ENCODE measurements at places on chromosomes 16 and 17. TPM values are rescaled to one million over a fixed set of nuclear protein-coding genes. Genes with fewer than 3 reads are reported as not detected.

DNA sequence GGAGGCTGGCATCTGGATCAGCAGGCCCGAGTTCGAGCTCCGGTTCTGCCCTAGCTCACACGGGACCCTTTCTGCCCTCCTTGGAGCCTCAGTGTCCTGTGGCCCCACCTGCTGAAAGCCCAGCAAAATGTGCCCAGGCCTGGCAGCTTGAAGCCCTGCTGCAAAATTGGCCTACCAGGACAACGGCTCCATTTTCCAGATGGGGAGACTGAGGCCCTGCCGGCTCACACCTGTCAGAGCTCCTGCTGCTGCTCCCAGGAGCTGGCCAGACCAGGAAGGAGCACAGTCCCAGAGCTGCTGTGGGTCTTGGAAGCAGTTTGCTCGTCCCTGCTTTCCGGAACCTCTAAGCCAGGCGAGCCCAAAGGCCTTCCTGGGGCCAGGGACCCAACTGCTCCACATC is 17.4 kb downstream of the ZNF469 start:
- no peak for DNase-seq

- no peak for DNase-seq
These were observed 9.1 kb downstream of the TMEM208 start for GRCh38 chr16:67235816-67236562.

GRCh38 chr17:71464751-71465150 is 656.1 kb upstream of the SOX9 start:
- DNase-seq, result no peak

DNA sequence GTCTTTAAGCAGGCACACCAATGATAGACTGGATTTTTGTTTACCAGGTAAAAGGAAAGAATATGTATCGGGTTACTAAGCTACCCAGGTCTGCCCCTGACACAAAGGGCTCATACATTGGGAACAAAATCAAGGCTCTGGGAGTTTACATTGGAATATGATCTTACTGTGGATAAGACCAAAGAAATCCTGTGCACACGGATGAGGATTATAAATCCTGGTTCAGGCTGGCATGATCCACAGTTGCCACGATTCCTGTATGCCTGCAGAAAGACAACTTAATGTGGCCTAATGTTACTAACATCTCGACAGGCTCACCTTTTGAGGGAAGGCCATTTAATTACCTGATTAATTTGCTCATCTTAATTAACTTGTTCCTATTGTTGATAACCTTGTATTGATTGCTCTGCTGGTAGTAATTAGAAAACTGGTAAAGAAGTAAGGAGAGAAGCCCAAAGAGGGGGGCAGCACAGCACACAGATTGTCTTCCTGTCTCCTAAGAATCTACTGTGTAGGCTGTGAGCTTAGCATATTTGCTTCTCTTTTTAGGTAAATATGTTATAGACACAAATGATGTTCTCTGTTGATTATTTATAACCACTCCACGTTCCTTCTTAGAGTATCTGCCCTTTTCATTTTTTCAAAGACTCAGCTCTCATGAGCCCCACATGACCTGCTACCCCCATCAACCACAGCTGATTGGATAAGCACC is 51.0 kb upstream of the TOX3 start:
- no peak for DNase-seq

- peak; percentile 18 for DNase-seq
These were observed 34.9 kb downstream of the NDEL1 start for GRCh38 chr17:8470447-8471047.

DNA sequence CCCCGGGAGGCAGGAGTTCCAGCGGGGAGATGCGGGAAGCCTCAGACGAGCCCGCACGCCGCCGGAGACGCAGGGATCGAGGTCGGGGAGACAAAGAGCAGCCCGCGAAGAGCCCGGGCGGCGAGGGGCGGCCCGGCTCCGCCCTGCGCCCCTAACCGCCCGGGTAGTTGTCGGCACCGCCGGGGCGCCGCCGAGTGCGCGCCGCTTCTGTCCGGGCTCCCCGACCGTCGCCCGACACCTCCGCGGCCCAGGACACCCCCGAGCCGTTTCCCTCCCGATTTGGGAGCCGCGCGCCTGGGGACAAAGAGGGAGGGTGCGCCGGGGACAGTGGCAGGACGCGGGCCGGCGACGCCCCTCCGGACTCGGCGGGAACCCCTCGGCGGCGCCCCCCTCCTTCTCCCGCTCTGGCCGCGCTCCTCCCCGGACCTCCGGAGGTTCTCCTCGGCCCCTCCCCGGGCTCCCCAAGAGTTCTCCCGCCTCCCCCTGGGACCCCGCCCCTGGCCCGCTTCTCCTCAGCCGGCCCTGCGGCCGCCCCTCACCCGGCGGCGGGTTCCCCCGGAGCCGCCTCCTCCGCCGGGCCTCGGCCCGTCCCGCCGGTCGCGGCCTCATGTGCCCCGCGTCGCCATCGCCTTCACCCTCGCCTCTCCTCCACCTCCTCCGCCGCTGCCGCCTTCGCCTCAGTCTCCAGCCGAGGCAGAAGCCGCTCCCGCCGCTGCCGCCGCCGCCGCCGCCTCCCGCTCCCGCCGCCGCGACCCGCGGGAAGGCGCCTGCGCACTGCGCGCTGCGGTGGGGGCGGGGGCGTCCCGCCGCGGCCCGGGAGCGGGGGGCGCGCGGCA is at the start of gene GJC1:
Gene GJC1, minus strand, starts transcription at position 765 of the 836 bp plus-strand sequence. CDS start 24,470 bp downstream, outside the sequence.
- DNase-seq, result no peak

DNA sequence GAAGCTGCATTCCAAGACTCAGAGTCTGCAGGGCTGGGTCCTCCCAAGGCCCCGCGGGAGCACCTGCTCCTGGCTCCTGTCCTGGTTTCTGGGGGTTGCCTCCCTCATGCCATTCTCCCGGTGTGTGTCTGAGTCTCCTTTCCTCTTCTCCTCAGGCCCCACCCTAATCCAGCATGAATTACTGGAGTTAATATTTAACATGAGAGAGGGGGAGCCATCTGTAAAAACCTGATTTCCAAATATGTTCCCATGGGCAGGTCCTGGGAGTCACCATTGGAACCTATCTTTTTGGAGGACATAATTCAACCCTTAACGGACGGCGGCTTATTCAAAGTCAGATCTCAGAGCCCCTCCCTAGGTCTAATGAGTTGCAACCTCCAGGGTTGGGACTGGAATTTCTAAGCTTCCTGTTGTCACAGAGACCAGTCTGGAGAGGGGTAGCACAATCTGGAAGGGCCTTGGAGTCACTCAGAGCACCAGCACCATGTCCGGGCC is 5.4 kb downstream of the C17orf99 start:
- DNase-seq, result no peak

DNA sequence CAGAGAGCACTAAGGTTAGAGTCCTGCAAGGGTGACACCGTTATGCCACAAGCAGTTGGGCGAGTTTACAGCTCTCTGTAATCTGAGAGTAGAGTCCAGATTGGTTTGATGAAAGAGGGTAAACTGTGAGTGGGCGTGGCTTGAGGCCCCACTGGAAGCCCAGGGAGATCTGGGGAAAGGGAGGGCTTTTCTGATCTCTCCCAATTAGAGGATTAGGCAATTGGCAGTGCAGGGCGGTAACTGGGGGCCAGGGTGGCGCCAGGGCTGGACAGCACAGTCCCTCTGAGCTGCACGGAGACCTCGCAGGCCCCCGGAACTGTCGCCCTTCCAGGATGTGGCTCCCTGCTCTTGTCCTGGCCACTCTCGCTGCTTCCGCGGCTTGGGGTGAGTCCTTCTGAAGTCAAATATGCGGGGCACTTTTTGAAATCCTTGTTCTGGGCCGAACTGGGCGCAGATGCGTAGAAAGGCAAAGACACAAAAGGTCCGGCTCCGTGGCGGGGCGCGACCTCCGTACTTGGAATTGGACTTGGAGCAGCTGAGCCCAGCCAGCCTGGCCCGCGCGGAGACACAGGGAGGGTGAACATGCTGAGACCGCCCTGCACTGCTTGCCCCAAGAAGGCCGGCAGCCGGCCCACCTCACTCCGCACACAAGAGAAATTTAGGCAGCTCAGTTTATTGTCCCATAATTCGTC is 72.4 kb downstream of the CES1 start:
- no peak for DNase-seq

- no peak for DNase-seq
These were observed 469.6 kb downstream of the SLC39A11 start for GRCh38 chr17:72622661-72623433.

DNA sequence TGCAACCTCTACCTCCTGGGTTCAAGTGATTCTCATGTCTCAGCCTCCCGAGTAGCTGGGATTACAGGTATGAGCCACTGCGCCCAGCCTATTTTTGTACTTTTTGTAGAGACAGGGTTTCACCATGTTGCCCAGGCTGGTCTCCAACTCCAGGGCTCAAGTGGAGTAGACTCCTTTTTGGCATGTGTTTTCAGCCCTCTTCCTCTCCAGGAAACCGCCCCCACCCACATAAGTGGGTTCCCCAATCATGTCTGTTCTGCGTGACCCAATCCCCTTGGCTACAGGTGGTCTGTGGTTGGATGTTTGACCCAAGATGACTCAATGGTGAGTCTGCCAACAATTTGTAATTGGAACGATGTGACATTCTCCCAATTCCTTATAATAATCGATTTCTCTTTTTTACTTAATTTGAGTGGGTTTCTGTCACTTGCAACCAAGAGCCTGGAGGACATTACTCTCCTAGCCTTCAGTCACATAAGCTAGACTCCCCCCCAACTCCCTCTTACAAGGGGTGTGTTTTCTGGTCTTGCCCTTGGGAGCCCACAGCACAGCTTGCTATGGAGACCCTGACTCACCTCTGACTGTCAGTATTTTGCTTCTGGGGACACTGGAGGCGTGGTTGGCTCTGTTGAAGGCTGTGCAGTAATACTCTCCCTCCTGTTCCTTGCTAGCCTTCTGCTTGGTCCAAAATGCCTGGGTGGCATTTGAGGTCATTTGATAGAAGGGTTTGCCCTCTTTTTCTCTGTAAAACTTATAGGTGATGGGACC is 34.9 kb downstream of the PECAM1 start:
- DNase-seq, result no peak

- no peak for DNase-seq
These were observed 4.2 kb downstream of the LHX1 start for GRCh38 chr17:36941265-36942010.

AIPL1 gene
- not detected for total RNA-seq

SMTNL2 gene
- 1.3 TPM for total RNA-seq

METTL23 gene
- 34.7 TPM for total RNA-seq

Measured in epithelial cell of proximal tubule (primary cell).